ENCODE measurements at places on chromosomes 5 and 9.

DNA sequence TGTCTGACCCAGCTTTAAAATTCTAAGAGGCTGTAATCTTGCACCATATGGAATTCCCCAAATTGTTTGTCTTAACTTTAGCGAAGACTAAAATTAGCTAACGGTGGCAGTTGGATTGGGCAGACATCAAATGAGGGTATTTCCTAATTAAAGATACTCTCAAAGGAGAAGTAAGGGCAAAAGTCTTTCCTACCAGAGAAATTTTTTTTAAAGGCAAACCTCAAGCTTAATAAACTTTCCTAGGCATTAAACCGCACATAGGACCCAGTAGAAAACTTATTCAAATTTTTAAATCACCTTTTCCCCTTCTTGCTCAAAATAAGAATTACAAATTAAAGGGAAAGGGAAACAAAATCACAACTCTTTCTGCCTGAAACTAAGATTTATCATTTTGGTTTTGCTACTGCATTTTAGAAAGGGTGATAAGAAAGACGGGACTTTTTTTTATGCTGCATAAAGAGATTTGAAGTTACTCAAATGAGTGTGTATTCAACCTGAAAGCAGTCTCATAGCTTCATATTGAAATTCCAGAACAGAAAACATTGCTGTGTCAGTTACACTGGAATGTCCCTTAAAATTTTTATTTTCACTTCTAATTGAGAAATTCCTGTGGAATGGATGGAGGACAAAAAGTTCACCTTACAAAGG is 189.1 kb upstream of the PTGER4 start:
- H3K36me3 ChIP-seq = no peaks in the 10 kb centered on the region
- H3K4me1 ChIP-seq = no peaks in the 10 kb centered on the region
- no peak overlapping the region for H3K27ac ChIP-seq

DNA sequence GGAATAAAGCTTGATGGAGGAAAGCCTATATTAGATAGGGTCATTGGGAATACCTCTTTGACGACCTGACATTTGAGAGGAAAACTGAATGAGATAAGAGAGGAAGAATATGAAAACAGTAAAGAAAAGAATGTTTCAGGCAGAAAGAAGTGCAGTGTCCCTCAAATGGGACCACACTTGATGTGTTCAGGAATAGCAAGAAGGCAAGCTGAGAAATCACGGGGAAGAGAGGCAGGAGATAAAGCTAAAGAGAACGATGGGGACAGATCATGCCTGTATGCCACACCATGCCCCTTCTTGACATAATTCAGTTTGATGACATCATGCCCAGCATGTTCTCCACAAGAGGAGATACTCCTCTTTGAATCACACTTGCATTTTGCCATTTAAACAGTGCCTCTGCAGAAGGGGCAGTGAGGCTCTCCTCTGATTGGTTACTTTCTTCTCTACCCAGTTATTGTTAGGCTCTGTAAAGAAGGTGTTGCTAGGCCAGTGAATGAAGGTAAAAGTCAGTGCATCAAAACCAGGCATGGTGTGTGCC is 7.6 kb downstream of the AP3S1 start:
- peaks cover 5% of the 10 kb centered on the region for H3K36me3 ChIP-seq
- no peak overlapping the region for H3K4me3 ChIP-seq
- no peak for DNase-seq
- peak overlapping the region; percentile 16 for H3K27ac ChIP-seq

DNA sequence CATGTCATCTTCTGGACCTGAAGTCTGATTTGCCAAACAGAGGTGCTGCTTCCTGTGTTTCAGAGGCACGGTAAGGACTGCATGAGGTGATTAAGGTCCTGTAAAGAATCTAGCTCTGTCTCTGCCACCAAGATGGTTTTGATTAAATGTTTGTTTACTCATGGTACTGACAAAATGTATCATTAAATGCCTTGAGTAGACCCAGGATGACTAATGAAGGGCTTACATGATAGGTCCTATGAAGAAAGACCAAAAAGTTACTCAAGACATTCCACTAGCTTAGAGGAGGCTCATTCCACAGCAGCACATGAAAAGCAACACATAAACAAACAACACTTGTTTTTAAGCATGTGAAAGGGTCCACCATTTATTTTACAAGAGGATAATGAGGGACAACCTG is 100.9 kb downstream of the BOD1 start:
- H3K4me1 ChIP-seq = no peaks in the 10 kb centered on the region
- H3K27me3 ChIP-seq = no peaks in the 10 kb centered on the region
- H3K27ac ChIP-seq = no peak overlapping the region
- no peaks in the 10 kb centered on the region for H3K36me3 ChIP-seq
- no peak overlapping the region for H3K4me3 ChIP-seq

GRCh38 chr5:82147860-82148573 is 130.1 kb downstream of the RPS23 start:
- no peaks in the 10 kb centered on the region for H3K27me3 ChIP-seq
- H3K4me1 ChIP-seq = peaks cover 10% of the 10 kb centered on the region
- no peak for DNase-seq
- no peak overlapping the region for H3K4me3 ChIP-seq
- peak overlapping the region; percentile 14 for H3K27ac ChIP-seq
- H3K36me3 ChIP-seq = no peaks in the 10 kb centered on the region

GRCh38 chr5:129767927-129768380 is 20.1 kb downstream of the MINAR2 start:
- H3K27ac ChIP-seq = no peak overlapping the region
- no peaks in the 10 kb centered on the region for H3K36me3 ChIP-seq
- no peaks in the 10 kb centered on the region for H3K27me3 ChIP-seq
- peak; percentile 15 for DNase-seq

- H3K27ac ChIP-seq = peak overlapping the region; percentile 21
- H3K36me3 ChIP-seq = no peaks in the 10 kb centered on the region
- no peak for DNase-seq
- H3K4me3 ChIP-seq = no peak overlapping the region
These were observed 137.3 kb downstream of the FAM114A2 start for GRCh38 chr5:153901449-153901848.

DNA sequence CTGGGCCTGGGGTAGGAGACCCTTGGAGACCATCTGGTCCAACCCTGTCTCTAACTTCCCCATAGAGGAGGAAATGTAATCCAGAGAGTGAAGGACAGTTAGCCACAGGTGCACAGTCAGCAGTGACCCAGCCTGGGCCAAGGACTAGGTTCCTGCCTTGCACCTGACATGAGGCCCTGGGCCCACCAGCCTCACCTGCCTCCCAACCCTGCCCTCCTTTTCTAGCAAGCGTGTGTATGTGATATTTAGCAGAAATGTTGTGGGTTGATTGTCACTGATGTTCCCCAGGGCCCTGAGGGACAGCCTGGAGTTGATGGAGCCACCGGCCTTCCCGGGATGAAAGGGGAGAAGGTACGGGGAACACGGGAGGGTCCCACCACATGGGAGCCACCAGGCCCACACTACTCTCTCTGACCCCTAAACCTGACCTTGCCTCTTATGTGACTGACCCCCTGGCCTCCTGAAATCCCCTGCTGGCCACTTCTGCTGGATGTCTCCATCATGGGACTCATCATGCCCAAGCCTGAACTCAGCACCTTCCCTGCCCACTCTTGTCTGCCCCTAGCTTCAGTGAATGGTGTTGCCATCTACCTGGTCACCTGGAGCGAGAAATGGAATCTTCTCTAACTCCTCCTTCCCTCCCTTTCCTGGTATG is 79.2 kb upstream of the TGFBR1 start:
- peak overlapping the region; percentile 12 for H3K27ac ChIP-seq
- DNase-seq = no peak
- H3K36me3 ChIP-seq = peaks cover 47% of the 10 kb centered on the region

- no peak overlapping the region for H3K4me3 ChIP-seq
- DNase-seq = no peak
- peaks cover 79% of the 10 kb centered on the region for H3K4me1 ChIP-seq
- peak overlapping the region; percentile 65 for H3K27ac ChIP-seq
These were observed 132.1 kb downstream of the PDZD2 start for GRCh38 chr5:31770998-31771397.

GRCh38 chr9:136305804-136306203 is 1.9 kb upstream of the CCDC187 start:
- peaks cover 55% of the 10 kb centered on the region for H3K27me3 ChIP-seq
- DNase-seq = no peak
- H3K36me3 ChIP-seq = no peaks in the 10 kb centered on the region
- H3K4me1 ChIP-seq = no peaks in the 10 kb centered on the region
- H3K27ac ChIP-seq = no peak overlapping the region

DNA sequence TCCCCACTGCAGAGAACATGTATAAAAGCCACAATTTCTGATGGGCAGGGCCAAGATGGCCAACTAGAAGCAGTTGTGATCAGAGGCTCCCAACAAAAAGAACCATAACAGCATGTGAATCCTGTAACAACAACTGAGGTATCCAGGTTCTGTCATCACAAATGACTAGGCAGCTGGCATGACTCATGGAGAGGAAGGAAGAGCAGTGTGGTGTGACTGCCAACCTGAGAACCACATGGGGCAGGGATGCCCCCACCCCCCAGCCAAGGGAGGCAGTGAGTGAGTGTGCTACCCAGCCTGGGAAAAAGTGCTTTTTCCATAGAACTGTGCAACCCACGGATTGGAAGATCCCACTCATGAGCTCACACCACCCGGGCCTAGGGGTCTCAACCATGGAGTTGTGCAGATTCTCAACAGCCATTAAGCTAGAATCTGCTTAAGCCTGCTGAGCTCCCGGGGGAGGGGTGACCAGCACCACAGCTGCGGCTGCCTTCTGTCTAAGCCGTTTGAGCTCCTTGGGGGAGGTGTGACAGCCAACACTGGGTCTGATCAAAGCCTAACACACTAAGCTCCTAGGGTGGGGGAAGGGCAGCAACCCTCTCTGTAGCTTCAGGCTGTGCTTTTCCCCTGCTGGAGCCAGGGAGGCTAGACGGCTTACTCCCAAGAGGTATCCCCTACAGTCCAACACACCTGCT is 80.1 kb upstream of the DMAC1 start:
- no peak overlapping the region for H3K27ac ChIP-seq
- no peaks in the 10 kb centered on the region for H3K36me3 ChIP-seq
- no peaks in the 10 kb centered on the region for H3K4me1 ChIP-seq
- no peak for DNase-seq

- no peaks in the 10 kb centered on the region for H3K4me1 ChIP-seq
- no peak overlapping the region for H3K27ac ChIP-seq
- no peak overlapping the region for H3K4me3 ChIP-seq
- no peak for DNase-seq
- H3K36me3 ChIP-seq = no peaks in the 10 kb centered on the region
- H3K27me3 ChIP-seq = no peaks in the 10 kb centered on the region
These were observed 18.8 kb upstream of the CER1 start for GRCh38 chr9:14741369-14741768.

GRCh38 chr5:17256171-17256570 is 38.7 kb downstream of the BASP1 start:
- peaks cover 44% of the 10 kb centered on the region for H3K27me3 ChIP-seq
- H3K27ac ChIP-seq = no peak overlapping the region
- DNase-seq = no peak
- H3K4me1 ChIP-seq = no peaks in the 10 kb centered on the region

DNA sequence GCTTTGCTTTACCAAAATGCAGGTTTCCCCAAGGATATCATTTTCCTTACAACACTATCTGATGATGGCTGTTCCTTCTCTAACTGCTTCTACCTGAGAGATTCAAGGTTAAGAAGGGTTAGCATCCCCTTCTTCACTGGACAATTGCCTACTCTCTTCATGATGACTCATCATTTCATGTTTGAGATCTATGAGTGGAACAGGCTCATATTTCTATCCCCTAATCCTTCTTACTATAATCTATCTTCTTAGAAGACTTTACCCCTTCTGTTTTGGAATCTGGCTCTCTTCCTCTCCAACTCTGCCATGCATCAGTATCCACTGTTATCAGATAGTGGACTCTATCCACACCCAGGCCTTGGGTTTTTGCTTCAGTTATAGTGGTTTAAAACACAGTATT is 54.3 kb downstream of the NR3C1 start:
- no peaks in the 10 kb centered on the region for H3K36me3 ChIP-seq
- peaks cover 99% of the 10 kb centered on the region for H3K4me1 ChIP-seq
- no peak overlapping the region for H3K27ac ChIP-seq
- no peaks in the 10 kb centered on the region for H3K27me3 ChIP-seq

- H3K27ac ChIP-seq = no peak overlapping the region
- H3K27me3 ChIP-seq = no peaks in the 10 kb centered on the region
- no peak overlapping the region for H3K4me3 ChIP-seq
These were observed 9.0 kb upstream of the RAD23B start for GRCh38 chr9:107274096-107274495.

- H3K4me1 ChIP-seq = peaks cover 8% of the 10 kb centered on the region
- no peaks in the 10 kb centered on the region for H3K36me3 ChIP-seq
- H3K27me3 ChIP-seq = no peaks in the 10 kb centered on the region
- no peak for DNase-seq
- no peak overlapping the region for H3K27ac ChIP-seq
- H3K4me3 ChIP-seq = no peak overlapping the region
These were observed 5.6 kb downstream of the FAM221B start for GRCh38 chr9:35822926-35823325.

DNA sequence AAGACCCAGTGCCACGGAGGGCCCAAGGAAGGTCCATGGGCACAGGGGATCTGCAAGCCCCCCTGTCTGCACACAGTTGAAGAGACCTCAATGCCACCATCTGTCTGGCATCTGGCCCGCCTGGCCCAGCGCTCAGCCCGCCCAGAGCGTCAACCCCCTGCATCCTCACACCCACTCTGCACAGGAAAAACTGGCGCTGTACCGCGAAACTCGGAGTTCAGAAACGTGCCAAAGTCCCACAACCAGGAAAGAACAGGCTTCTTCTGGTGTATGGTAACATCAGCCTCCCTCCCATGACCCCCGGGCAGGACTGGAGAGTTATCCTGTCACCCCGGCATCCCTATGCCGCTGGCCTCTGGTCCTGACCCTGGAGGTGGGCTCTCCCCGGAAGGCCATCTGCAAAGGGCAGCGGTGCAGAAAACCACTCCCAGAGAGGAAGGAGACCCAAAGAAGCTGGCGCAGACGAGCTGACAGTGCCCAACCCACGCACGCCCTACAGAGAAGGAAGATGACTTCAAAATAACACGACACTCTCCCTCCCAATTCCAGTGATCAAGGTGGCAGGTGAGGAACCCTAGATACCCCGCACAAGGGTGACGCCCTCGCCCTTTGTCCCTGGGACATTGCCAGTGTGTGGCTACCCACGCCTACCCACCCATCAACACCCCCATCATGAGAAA is 18.9 kb downstream of the VAV2 start:
- H3K36me3 ChIP-seq = no peaks in the 10 kb centered on the region
- H3K4me3 ChIP-seq = no peak overlapping the region
- peaks cover 8% of the 10 kb centered on the region for H3K4me1 ChIP-seq
- no peak for DNase-seq
- no peak overlapping the region for H3K27ac ChIP-seq

DNA sequence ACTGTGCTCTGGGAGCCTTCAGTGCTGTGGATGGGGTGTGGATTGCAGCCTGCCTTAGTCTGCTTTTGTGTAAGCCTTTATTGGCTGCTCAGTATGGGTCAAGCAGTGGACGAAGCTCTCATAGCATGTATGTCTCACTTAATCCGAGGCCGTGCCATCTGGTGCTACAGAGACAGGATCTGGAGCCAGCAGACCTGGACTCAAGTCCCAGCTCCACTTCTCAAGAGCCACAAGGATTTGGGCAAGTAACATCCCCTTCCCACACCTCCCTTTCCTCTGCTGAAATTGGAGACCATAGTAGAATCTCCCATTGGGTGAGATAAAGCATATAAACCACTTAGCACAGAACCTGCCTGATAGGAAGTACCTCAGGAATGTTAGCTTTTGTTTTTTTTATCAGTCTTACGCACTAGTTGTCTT is 23.4 kb upstream of the LECT2 start:
- no peak overlapping the region for H3K27ac ChIP-seq
- H3K36me3 ChIP-seq = no peaks in the 10 kb centered on the region
- DNase-seq = no peak
- no peak overlapping the region for H3K4me3 ChIP-seq

GRCh38 chr9:19768798-19769197 is 20.0 kb downstream of the SLC24A2 start:
- H3K27ac ChIP-seq = no peak overlapping the region
- no peaks in the 10 kb centered on the region for H3K4me1 ChIP-seq
- H3K27me3 ChIP-seq = no peaks in the 10 kb centered on the region

Data from left ventricle myocardium inferior (tissue), 1 donor.